T1000 (cell line): ENCODE measurements at places on chromosomes 11 and 22.

DNA sequence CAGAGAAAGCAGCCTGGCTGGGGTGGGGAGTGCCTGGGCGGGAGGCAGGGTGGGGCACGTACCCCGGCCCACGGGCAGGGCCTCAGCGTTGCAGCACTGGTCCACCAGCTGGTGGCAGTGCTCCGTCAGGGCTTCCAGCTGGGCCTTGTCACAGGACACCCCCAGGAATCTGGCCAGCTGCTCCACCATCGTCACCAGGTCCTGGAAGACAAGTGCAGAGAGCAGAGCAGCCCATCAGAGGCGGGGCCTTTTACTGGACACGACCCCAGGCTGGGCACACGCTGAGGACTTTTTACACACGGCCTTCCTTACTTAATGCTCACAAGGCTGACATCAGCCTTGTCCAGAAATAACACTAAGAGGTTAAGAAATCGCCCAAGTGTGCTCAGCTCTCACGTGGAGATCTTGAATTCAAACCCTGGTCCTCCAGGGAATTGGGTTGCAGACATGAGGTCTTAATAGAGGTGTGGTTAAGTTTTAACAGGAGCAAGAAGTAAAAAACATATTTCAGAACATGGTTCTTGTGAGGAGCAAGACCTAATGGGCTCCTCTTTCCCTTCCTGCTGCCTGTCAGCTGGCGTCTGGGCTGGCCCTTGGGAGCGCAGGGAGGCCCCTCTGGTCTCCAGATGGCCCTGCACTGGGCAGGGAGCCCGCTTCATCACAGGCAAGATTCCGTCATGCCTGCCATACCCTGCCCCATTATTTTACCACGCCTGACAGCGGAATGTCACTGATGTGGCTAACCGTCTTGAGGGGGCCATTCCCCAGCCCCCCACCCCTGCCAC, 17.1 kb upstream of the EFCAB6 start:
- DNase-seq, result no peak

DNA sequence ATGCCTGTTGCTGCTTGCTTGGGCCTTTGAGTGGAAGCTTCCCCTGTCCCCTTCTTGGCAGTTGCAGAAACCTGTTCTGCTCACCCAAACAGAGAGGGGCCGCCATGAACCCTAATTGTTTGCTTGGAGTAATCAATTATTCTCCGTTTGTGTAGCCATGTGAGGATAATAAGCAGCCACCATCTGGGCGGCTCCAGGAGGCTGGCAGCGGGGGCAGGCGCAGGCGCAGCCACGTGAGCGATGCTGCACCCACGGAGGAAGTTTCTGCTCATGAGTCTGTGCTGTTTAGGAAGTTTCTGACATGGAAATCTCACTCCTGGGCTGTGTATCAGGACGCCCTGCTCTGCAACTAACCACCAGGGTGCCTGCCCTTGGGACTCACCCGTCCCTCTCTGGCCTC, 90.1 kb downstream of the MPPED1 start:
- DNase-seq, result no peak

DNA sequence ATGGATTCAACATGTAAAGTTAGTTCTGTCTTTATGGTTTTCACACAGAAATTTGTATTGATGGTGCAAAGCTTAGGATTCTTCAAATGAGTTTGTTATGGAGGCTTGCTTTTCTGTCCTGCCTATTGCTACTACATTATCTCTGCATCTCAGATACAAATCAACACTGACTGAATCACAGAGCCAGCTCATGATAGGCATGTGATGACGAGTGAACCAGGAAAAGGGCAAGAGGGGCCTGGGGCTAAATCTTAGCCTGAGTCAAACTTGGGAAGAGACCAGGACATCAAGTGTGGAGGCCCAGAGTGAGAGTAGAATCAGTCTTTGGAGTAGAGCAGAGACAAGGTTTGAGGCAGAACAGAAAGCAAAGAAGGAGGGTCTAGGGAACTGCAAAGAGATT, 107.1 kb upstream of the CD44 start:
- DNase-seq, result peak; percentile 73

GRCh38 chr22:35102663-35103062, 36.7 kb downstream of the ISX start:
- DNase-seq, result no peak

DNA sequence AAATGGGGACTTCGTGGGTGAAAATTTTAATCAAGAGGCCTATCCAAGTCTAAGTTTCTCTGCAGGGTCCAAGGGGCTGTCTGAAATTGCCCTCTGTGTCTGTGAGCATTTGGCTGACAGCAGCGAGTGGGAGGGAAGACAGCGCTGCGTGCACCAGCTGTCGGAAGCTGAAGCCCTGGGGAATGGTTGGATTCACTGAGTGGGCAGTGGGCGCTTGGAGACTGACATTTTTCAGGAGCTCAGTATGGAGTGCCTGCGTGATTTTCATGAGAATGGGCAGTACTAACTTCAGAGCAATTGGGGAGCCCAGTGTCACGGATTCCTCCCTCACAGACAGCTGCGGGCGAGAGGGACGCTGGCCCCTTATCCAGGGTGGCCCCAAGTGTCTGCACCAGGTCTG, 388.8 kb upstream of the B3GAT1 start:
- DNase-seq, result no peak

GRCh38 chr22:41844513-41844912, 11.6 kb downstream of the SREBF2 start:
- DNase-seq, result no peak

GRCh38 chr11:96229354-96229977, 113.5 kb downstream of the MAML2 start:
- no peak for DNase-seq

GRCh38 chr11:114058026-114058706, 1.3 kb upstream of the ZBTB16 start:
- DNase-seq, result no peak

GRCh38 chr22:33519071-33519973, 401.0 kb downstream of the LARGE1 start:
- DNase-seq, result no peak

- no peak for DNase-seq
Measured at GRCh38 chr22:22655452-22656290, 11.3 kb downstream of the GGTLC2 start.

DNA sequence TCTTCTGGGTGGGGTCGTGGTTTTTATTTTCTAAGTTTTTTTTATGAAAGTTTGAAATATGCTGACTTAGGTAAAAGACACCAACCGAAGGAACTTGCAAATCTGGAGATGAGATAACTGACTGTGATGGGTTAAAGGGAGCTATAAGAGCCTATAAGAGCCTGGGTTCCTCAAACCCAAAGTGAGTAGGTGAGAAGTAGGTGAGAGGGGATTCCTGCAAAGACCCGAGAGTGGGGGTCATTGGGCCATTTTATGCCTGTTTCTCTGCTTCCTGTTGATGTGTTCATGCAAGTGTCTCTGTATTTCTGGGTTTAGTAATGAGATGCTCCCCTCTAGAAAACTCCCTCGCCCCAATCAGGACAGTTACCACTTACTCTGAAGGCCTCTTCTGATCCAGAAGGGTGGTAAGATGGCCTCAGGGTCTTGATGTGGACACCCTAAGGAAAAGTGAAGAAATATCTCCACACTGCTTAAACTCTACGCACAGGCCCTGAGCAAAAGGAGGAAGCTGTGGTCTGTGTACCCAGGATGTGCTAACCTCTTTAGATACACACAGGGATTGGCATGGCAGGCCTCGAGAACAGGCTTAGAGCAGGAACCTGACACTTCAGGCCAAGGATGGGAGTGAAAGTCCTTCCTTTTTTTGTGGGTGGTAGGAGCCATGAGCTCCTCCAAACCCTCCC, 1.8 kb downstream of the FLI1 start:
- no peak for DNase-seq

DNA sequence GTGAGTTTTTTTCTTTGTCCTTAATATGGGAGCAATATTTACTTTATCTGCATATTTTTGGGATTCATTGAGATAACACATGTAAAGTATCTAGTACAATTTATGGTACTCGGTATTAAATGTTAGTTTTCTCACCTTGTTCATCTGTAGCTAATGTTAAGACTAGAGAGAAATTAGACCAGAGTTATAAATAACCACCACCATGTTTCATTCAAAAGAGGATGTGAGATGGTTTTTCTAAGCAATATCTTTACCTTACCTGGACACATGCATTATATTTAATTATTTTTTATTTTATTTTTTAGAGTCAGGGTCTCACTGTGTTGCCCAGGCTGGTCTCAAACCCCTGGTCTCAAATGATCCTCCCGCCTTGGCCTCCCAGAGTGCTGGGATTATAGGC, 18.4 kb downstream of the ARHGAP42 start:
- no peak for DNase-seq

DNA sequence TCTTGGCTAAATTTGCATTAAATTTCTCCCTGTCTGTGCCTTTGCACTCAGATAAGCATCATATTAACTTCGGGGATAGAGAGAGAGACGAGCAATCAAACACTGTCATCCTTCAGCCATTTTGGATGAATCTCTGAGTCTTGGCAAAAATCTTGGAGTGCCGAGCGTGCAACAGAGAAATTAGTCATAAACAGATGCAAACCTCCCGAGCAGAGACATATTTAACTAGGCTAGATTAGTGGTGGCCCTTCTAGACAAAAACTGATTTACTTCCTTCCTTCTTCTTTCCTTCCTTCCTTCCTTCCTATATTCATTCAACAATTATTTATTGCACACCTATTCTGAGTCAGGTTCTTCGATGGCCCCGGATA, 114.4 kb upstream of the BLID start:
- no peak for DNase-seq

- DNase-seq, result peak; percentile 37
Measured at GRCh38 chr22:45200860-45201511, 37.3 kb downstream of the NUP50 start.

DNA sequence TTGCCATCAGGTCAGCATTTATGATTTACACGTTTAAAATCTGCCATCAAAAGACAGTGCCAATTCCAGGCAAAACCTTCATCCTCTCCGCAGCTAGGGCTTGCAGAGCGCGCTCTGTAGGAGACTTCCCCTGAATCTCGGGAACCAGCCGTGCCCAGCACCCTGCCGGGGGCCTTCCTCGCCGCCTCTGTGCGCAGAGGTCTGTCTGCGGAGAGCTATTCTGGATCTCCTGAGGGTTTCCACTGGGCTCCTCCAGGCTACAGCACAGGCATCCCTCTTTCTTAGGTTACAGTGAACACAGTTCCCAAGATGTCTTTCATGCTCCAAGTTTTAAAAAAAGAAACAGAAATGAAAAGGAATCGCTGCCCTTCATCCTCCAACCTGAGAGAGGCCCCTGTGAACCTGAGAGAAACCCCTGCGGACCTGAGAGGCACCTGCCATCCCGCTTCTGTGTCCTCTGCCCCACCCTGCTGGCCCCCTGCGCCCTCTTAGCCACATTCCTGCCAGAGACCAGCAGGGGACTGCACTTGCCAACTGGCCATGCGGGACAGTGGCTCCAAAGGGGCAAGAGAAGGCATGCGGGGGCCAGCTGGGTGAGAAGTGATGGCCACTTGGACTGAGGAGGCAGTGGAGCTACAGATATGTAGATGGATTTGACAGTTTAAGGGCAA, 16.1 kb downstream of the TP53AIP1 start:
- DNase-seq, result no peak

GRCh38 chr11:75059299-75059698, 37.4 kb downstream of the OR2AT4 start:
- no peak for DNase-seq

DNA sequence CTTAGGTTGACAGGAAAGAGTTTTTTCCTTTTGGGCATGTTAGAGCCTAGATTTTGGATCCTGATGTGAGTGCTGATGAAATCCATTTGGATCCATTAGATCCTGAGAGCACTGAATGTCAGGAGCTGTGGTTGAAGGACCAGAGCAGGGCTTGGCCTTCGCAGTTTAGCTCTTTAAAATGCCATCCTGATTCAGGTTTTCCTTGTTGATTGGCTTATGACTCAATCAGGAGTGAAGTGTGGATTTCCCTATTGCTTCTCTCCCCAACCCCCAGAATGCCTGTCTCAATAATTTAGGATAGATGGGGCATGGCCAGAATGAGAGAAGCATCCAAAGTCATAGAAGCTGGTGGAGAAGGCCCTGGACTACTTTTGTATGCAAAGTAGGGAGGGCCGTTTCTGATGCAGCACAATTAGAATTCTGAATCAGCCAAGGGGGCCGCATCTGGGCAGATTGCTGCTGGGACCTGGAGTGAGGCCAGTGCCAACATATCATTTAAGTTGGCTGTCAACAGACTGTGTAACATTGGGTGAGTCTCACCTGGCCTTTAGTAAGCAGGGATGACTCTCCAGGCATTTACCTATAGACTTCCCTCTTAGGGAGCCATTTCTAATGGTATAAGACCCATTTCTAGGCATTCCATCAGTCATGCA, 80.5 kb downstream of the TEAD1 start:
- no peak for DNase-seq

- no peak for DNase-seq
Measured at GRCh38 chr11:11519184-11519583, 102.6 kb downstream of the GALNT18 start.

GRCh38 chr11:104003491-104003890, 32.9 kb upstream of the DDI1 start:
- DNase-seq, result no peak

- no peak for DNase-seq
Measured at GRCh38 chr11:19777039-19777376, 64.4 kb downstream of the NAV2 start.

GRCh38 chr22:35956850-35957249, 71.8 kb downstream of the RBFOX2 start:
- no peak for DNase-seq

- no peak for DNase-seq
Measured at GRCh38 chr11:92811341-92811740, 158.1 kb upstream of the MTNR1B start.

GRCh38 chr11:134542401-134543165, 130.5 kb upstream of the B3GAT1 start:
- no peak for DNase-seq

DNA sequence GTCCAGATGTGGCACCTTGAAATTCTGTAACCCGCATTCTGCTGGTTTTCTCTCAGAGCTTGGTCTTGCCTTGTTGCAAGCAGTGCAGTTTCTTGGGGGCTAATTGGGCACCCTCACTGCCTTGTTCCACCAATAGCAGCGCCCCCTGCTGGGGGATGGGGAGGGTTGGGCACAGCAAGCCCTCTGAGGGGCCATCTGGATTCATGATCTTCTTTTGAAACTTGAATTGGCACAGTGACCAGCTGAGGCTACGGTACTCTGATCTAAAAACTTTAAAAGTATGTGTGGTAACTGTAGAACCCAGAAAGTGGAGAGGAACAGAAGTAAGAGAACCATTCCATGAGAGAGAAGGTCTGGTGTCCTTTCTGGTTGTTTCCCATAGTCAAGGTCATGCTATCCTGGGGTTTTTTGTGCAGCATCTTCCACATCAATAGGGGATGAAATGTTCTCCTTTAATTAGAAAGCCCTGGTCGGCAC, 64.2 kb downstream of the MED15 start:
- DNase-seq, result no peak

- DNase-seq, result no peak
Measured at GRCh38 chr11:19349340-19350025, 108.7 kb upstream of the E2F8 start.

GRCh38 chr11:126874831-126875230, 125.7 kb downstream of the KIRREL3 start:
- DNase-seq, result no peak

DNA sequence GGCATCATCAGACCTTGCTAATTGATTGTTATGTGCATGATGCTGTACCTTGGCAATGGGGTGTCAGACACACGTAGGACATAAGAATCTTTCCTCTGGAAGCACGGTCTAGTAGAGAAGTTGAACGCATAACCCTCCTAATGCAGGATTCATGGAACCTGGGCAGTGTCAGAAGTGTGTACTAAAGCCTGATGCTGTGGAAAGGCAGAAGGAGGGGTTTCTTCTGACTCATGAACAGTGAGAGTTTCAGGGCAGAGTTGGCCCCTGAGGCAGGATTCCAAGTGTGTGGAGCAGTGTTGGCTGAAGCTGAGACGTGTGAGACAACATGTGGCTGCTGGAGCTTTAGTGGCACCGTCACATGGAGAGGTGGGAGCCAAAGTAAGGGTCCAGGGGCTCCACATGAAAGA, 3.5 kb downstream of the PANX1 start:
- DNase-seq, result no peak
